ENCODE measurements at places on chromosomes 5 and 9. TPM values are rescaled to one million over a fixed set of nuclear protein-coding genes. Genes with fewer than 3 reads are reported as not detected.

GRCh38 chr5:15948190-15948589 lies 231.4 kb downstream of the MARCHF11 start:
- DNase-seq = no peak

- no peak for DNase-seq
Measured at GRCh38 chr5:76669245-76669644, 46.0 kb upstream of the F2RL2 start.

DNA sequence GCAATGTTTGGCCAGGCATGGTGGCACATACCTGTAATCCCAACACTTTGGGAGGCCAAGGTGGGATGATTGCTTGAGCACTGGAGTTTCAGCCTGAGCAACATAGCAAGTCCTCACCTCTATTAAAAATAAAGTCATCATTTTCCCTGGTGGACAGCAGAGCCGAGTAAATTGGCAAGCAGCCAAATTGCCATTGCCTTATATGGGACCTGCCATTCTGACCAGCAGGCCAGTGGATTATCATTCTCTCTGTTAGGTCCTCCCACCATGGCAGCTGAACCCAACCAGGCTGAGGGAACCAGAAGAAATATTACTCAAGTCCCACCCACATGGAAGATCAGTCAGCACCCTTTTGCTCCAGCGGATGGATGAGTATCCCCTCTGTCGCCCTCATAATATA lies 1829.9 kb downstream of the EFNA5 start:
- DNase-seq = no peak

- DNase-seq = no peak
Measured at GRCh38 chr5:55480781-55481180, 54.0 kb downstream of the PLPP1 start.

GRCh38 chr5:6568889-6569288 lies 64.0 kb downstream of the NSUN2 start:
- no peak for DNase-seq

GRCh38 chr9:3018691-3019230 lies 174.9 kb upstream of the PUM3 start:
- DNase-seq = no peak

The SLC6A3 gene
- not detected for total RNA-seq

The PCDHA8 gene
- 11.1 TPM for total RNA-seq

The CCNG1 gene
- total RNA-seq = 145 TPM
